ENCODE measurements at places on chromosomes 2 and 18. TPM values are rescaled to one million over a fixed set of nuclear protein-coding genes. Genes with fewer than 3 reads are reported as not detected.

GRCh38 chr18:11505993-11506392, 103.4 kb upstream of the SLC35G4 start:
- H3K4me1 ChIP-seq, result peaks cover 16% of the 10 kb centered on the region
- no peaks in the 10 kb centered on the region for H3K36me3 ChIP-seq
- H3K27me3 ChIP-seq, result no peaks in the 10 kb centered on the region
- no peak overlapping the region for H3K4me3 ChIP-seq
- no peak overlapping the region for H3K27ac ChIP-seq

The PIEZO2 gene
- 5.3 TPM for total RNA-seq

DNA sequence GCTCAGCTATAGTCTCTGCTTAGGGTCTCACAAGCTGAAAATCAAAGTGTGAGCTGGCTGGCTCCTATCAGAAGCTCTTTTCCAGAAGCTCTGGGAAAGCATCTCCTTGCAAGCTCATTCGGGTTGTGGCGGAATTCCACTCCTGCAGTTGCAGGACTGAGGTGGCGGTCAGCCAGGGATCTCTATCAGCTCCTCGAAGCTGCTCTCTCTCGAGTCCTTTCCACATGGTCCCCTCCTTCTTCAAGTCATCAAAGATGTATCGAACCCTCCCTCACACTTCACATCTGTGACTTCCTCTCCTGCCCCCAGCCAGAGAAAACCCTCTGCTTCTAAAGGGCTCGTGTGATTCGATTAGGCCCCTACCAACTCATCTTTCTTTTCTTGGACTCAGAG, 141.7 kb downstream of the ZFP36L2 start:
- no peak overlapping the region for H3K4me3 ChIP-seq
- DNase-seq, result peak; percentile 83
- peak overlapping the region; percentile 23 for H3K27ac ChIP-seq
- peaks cover 67% of the 10 kb centered on the region for H3K4me1 ChIP-seq
- H3K36me3 ChIP-seq, result no peaks in the 10 kb centered on the region

- DNase-seq, result no peak
- H3K36me3 ChIP-seq, result no peaks in the 10 kb centered on the region
- peaks cover 4% of the 10 kb centered on the region for H3K4me1 ChIP-seq
- H3K27ac ChIP-seq, result no peak overlapping the region
- no peaks in the 10 kb centered on the region for H3K27me3 ChIP-seq
- no peak overlapping the region for H3K4me3 ChIP-seq
Measured at GRCh38 chr18:26225022-26225693, 1.1 kb upstream of the TAF4B start.

- no peak overlapping the region for H3K27ac ChIP-seq
- no peak for DNase-seq
- H3K36me3 ChIP-seq, result no peaks in the 10 kb centered on the region
- no peak overlapping the region for H3K4me3 ChIP-seq
- no peaks in the 10 kb centered on the region for H3K4me1 ChIP-seq
Measured at GRCh38 chr18:57249179-57249578, 102.3 kb downstream of the BOD1L2 start.

- H3K4me3 ChIP-seq, result no peak overlapping the region
- no peak for DNase-seq
- H3K27ac ChIP-seq, result no peak overlapping the region
- H3K27me3 ChIP-seq, result no peaks in the 10 kb centered on the region
- H3K4me1 ChIP-seq, result no peaks in the 10 kb centered on the region
Measured at GRCh38 chr18:73093687-73094250, 226.0 kb upstream of the NETO1 start.

The SULT1C4 gene
- total RNA-seq, result 1.8 TPM

The BCL11A gene
- 32.0 TPM for total RNA-seq

- H3K4me1 ChIP-seq, result no peaks in the 10 kb centered on the region
- no peak overlapping the region for H3K4me3 ChIP-seq
- no peak overlapping the region for H3K27ac ChIP-seq
- no peaks in the 10 kb centered on the region for H3K36me3 ChIP-seq
Measured at GRCh38 chr2:43605851-43606250, 10.0 kb upstream of the THADA start.

DNA sequence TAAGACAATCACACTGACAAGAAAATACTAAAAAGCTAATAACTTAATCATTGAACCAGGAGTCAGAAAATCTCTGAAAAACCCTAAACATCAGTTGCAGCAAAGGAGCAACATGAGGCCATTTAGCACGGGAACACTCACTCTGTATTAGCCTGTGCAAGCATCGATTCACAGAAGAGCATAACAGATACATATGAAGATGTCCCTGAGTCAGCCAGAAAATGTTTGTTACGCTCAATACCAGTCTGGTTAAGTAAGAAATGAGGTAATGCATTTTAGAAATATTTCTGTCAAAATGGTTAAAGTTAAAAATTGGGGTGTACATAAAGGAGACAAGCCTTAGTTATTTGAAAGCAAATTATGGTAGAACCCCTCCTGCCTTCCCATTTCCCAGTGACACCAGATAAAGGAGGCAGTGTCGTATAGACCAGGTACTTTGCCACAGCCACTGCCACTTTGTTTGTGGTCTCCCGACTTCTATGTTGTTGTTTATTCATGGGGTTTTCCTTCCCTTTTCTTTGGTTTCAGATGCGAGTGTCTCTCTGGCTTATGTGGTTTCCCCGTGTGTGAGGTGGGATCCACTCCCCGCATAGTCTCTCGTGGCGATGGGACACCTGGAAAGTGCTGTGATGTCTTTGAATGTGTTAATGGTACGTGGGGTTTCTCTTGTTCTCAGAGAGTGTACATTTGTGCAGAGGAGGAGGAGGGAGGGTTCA, 108.6 kb downstream of the CRIM1 start:
- H3K27ac ChIP-seq, result peak overlapping the region; percentile 29
- peaks cover 51% of the 10 kb centered on the region for H3K36me3 ChIP-seq
- no peak overlapping the region for H3K4me3 ChIP-seq
- peaks cover 53% of the 10 kb centered on the region for H3K4me1 ChIP-seq
- DNase-seq, result no peak

The CYP26B1 gene
- 0.77 TPM for total RNA-seq

DNA sequence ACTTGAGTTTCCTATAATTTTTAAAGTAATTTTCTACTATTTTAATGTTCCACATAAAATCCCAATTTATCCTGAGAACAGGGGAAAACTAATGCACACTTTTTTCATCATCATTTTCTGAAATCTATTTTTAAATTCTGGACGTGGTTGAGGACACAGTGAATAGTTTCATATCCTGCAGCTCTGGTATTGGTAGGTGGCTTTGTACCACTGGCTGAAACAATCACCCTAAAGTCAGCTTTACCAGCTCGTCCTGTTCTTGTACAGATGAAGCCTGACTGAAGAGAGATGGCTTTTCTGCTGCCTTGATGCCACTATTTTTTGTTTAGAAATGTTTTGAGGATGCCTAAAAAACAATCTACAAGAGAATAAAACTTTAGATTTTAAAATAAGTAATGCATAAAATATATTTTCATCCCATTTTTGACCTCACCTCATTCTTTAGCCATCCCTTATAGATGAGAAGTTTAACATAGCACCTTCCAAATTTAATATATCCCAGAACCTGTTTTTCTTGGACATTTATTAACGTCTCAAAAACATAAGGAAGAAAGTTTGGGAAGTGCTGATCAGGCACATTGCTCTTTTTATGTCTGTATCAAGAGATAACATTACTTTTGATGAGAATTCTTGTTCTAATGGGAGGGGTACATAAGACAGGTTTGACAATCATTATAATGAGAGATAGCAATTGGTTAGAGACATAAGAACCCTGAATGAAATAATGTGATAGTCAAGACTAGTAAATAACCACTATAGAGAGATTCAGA, 80.9 kb downstream of the GALNT1 start:
- DNase-seq, result no peak
- no peaks in the 10 kb centered on the region for H3K27me3 ChIP-seq
- no peaks in the 10 kb centered on the region for H3K4me1 ChIP-seq
- H3K36me3 ChIP-seq, result peaks cover 12% of the 10 kb centered on the region
- H3K27ac ChIP-seq, result no peak overlapping the region

The ELOA2 gene
- not detected for total RNA-seq

The LINC00305 gene
- not detected for total RNA-seq

- no peaks in the 10 kb centered on the region for H3K4me1 ChIP-seq
- DNase-seq, result no peak
- no peaks in the 10 kb centered on the region for H3K27me3 ChIP-seq
- no peaks in the 10 kb centered on the region for H3K36me3 ChIP-seq
Measured at GRCh38 chr2:67812682-67813081, 250.1 kb downstream of the C1D start.

DNA sequence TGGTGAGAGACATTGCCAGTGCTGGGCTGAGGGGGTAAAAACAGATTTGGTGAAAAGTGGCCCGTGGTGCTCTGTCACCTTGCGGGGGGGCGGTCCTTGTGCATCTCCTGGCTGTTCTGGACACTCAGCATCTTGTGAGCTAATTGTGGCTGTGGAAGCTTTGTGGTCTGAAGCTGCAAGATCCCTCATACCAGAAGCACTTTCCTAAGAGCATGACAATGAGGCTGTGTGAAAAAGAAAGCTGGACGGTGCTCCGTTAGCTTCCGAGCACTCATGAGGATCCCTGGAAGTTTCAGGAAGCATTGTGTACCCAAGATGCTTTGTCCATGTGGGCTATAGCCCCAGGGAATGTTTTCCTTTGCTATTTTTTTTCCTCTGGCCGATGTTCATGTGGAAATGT, 74.5 kb downstream of the CABLES1 start:
- no peaks in the 10 kb centered on the region for H3K36me3 ChIP-seq
- DNase-seq, result no peak
- no peak overlapping the region for H3K27ac ChIP-seq
- H3K4me3 ChIP-seq, result no peak overlapping the region
- no peaks in the 10 kb centered on the region for H3K27me3 ChIP-seq

The PSMA8 gene
- not detected for total RNA-seq

DNA sequence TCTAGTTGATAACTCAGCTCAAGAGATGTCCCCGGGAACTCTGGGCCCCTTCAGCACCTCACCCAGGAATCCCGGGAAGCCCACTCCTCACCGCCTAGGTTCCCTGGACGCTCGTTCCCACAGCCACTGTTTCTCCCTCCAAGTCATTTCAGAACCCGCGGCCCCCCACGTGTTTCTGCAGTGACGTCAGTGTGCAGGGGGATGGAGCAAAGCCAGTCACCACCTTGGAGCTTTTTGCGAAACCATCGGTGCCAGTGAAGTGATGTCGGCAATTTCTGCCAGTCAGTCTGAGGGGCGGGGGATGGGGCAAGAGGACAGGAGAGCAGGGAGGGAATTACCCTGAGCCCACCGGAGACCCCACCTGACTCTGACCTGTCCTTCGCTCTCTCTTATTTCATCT, 119.2 kb downstream of the SNTG2 start:
- H3K36me3 ChIP-seq, result no peaks in the 10 kb centered on the region
- peaks cover 2% of the 10 kb centered on the region for H3K27me3 ChIP-seq
- H3K27ac ChIP-seq, result no peak overlapping the region
- H3K4me3 ChIP-seq, result no peak overlapping the region
- H3K4me1 ChIP-seq, result no peaks in the 10 kb centered on the region
- no peak for DNase-seq

GRCh38 chr18:48840491-48840877, 110.3 kb downstream of the SMAD7 start:
- no peaks in the 10 kb centered on the region for H3K36me3 ChIP-seq
- peaks cover 45% of the 10 kb centered on the region for H3K4me1 ChIP-seq

The CERKL gene
- total RNA-seq, result not detected

The TLX2 gene
- not detected for total RNA-seq

- H3K27me3 ChIP-seq, result no peaks in the 10 kb centered on the region
- H3K36me3 ChIP-seq, result no peaks in the 10 kb centered on the region
- H3K27ac ChIP-seq, result no peak overlapping the region
Measured at GRCh38 chr2:227413371-227413770, 25.6 kb upstream of the SCYGR1 start.

DNA sequence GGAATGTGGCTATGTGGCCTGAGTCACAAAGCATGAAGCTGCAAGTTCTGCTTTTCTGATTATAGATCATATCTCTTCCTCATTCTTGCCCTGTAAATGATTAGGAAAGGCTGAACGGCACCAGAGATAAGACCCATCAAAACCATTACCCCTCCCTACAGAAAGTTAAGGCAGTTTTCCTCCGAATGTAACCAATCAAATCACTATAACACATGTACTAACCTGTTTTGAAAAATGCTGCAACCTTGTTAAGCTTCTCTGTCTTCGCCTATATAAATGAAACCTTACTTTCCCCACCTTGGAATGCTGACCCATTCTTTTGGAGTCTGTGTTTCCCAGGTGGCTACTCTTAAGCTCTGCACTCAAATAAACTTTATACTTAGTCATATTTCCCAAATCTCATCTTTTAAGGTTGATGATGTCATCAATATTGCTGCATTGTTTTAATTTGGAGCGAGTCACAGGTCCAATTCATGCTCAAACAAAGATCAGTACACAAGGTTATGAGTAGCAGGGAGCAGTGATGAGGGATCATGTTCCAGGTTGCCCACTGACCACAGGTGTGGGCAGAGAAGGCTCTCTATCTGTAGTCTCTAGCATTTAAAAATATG, 662.3 kb downstream of the IRS1 start:
- no peaks in the 10 kb centered on the region for H3K36me3 ChIP-seq
- no peaks in the 10 kb centered on the region for H3K4me1 ChIP-seq
- H3K4me3 ChIP-seq, result no peak overlapping the region
- H3K27ac ChIP-seq, result no peak overlapping the region

GRCh38 chr18:62621546-62621945, 93.8 kb upstream of the PHLPP1 start:
- no peak overlapping the region for H3K27ac ChIP-seq
- peaks cover 3% of the 10 kb centered on the region for H3K27me3 ChIP-seq
- no peaks in the 10 kb centered on the region for H3K36me3 ChIP-seq

The NCKAP5 gene
- 2.7 TPM for total RNA-seq

DNA sequence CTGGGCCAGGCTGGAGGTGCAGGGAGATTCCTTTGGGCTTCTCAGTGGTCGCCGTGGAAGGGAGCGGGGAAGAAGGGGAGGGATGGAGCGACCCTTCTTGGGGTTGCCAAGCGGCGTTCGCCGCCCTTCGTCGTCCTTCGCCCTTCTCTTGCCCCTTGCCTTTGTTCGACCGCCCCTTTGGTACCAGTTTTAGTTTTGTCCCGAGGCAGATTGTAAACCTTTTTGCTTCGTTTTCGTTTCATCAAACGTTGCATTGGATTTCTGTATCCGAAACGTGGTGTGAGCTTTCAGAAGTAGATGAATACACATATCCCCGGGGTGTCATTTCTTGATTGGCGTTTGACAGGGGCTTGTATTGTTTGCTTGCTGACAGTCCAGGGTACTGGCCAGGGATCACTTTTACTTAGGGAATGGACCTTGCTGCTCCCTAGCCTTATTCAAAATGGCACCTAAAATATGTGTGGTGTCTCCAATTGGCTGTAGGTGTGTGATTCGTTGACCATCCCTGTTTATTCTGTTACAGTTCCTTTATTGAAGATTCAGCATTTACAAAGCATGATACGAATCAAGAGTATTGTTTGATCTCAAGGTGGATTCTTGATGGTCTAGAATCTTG, 788 bp downstream of the USP14 start:
- peak overlapping the region; percentile 95 for H3K4me3 ChIP-seq
- H3K27ac ChIP-seq, result peak overlapping the region; percentile 85
- no peak for DNase-seq
- H3K4me1 ChIP-seq, result peaks cover 6% of the 10 kb centered on the region

The DOCK10 gene
- 7.7 TPM for total RNA-seq

All from astrocyte (in vitro differentiated cells and primary cell).